ENCODE measurements at places on chromosomes 5 and 9.
A peak's percentile ranks its signal among the peaks of the same experiment; 100 is the strongest.

DNA sequence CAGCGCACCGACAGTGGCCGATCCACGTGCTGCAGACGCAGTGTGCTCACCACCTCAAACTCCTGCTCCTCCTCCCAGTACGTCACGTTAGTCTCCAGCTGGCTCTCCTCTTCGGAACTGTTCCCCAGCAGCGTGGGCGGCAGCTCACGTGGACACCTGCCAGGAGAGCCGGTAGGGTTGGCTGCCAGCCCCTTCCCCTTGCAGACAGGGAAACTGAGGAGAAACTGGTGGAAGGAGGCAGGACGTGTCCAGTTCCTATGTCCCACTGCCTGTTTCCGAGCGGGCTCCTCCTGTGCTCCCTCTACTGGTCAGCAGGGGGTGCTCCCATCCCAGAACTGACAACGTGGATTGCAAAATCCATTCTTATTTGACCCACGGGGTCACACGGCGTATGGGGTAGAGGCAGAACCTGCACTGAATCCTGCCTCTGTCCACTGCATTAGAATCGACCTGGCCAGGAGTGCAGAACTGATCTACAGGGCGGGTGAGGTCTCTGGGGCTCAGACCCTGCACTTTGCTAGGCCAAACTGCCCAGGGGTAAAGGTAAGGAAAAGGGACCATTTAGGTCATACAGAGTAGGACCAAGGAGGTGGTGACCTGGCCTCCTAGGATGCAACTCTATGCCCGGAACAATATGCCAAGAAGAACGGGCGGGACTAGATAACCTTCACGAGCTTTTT is 25.7 kb downstream of the PDGFRB start:
- peak; percentile 28 for DNase-seq

GRCh38 chr9:9556865-9557803 is 1055.7 kb downstream of the PTPRD start:
- no peak for DNase-seq

DNA sequence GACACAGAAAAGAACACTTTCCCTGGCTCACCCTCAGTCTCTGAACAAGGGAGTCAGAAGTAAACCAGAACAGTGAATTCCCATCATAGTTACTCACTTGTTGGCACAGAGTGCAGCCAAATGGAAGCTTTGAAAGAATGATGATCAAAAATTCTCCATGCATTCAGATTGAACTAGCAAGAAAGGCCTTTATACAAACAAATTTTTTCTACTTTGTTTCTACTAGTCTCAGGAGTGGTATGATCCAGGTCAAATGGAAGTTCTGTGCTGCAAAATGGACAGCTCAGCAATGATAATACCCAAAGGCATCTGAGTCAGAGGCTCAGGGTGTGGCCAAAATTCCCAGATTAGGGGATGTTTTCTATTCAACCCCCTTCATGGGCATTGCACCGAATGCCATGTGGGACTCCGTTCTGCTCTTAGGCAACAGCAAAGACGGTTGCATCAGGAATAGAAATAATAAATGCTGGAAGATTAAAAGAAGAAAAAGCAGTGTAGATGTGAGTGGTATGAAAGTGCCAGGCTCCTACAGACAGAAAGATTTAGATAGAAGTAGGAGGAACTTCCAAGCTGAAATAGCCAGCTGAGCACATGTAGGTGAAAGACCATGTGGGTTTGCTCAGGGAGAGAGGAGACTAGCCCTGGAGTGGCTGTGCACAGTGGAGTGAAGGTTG is 24.0 kb upstream of the ASPN start:
- DNase-seq = no peak

GRCh38 chr9:19102181-19102630 is 498 bp downstream of the HAUS6 start:
- DNase-seq = peak; percentile 7

- DNase-seq = no peak
Observed at GRCh38 chr9:35687306-35687705, 2.4 kb downstream of the TPM2 start.

DNA sequence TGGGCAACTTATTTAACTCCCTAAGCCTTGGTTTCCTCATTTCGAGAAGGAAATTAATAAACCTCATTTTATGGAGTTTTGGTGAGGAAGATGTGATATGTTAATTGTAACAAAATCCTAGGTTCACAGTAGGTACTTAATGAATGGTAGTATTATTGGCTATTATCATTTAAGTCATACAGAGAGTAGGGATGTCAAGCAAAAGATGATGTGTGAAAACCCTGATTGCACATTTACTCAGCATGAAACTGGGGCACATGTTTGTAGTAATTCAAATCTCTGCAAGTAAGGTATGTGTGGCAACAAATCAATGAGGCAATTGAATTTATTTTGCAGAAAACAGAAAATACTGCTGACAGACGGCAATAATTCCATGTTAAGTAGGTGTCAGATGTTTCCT is 127.3 kb downstream of the CSNK1G3 start:
- DNase-seq = no peak

DNA sequence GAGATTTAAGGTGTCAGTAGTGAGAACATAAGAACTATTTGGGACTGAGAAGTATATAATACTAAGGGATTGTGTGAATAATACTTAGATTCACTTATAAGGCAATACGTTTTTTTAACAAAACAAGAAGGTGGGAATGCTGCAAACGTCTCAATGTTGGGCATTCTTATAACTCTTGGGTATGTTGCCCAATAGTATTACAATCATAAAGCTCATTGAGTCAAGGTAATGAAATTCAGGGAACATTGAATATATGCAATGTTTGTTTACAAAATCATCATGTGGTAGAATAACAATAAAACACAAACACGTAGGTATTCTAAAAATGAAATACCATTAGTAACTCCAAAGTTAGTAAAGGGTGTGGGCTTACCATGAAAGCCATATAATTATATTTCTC is 400.7 kb downstream of the KIAA0825 start:
- DNase-seq = no peak

DNA sequence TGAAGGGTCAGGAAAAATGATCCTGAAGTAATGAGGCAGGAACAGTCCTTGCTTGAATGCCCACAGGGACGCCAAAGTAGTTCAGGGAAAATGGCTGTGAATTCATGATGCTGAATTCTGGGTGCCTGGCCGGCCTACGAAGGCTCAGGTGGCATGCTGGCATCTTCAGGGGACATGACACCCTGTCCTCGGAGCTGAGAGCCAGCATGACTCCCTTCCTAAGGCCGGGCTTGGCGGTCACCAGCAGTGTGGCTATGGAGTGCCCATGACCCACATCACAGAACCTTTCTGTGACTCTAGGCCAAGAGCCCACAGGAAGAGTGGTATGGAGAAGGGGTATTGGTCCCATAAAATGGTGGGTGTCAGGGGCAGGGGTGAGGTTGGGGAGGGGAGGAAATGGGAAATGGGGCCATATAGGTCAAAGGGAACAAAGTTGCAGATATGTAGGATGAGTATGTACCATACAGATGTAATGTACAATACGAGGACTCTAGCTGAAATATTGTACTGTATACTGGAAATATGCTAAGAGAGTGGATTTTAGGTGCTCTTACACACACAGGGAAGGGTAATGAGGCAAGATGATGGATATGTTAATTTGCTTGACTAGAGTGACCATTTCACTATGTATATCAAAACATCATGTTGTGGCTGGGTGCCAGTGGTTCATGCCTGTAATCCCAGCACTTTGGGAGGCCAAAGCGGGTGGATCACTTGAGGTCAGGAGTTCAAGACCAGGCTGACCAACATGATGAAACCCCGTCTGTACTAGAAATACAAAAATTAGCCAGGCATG is 202.8 kb upstream of the KLF9 start:
- no peak for DNase-seq

DNA sequence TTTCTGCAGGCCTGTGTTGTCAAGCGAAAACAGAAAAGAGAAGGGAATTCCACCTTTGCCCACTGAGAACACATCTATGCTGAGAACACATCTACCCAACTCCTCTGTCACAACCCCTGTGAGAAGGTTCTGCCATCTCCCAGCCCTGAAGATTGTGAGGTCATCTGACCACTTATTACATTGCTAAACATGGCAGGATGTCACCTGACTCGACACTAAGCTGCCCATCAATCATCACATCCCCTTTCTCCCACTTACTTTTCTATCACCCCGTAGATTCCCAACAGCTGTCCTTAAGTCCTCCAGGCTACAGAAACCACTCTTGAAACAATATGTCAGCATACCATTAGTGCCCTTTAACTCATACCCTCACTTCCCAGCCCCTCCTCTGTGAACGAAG is 64.2 kb upstream of the PRSS3 start:
- no peak for DNase-seq

- DNase-seq = no peak
Observed at GRCh38 chr5:74257645-74258313, 382.7 kb downstream of the ENC1 start.

GRCh38 chr9:125467116-125467740 is 205.6 kb downstream of the GAPVD1 start:
- DNase-seq = no peak

GRCh38 chr9:110188991-110189390 is 19.0 kb downstream of the C9orf152 start:
- no peak for DNase-seq

DNA sequence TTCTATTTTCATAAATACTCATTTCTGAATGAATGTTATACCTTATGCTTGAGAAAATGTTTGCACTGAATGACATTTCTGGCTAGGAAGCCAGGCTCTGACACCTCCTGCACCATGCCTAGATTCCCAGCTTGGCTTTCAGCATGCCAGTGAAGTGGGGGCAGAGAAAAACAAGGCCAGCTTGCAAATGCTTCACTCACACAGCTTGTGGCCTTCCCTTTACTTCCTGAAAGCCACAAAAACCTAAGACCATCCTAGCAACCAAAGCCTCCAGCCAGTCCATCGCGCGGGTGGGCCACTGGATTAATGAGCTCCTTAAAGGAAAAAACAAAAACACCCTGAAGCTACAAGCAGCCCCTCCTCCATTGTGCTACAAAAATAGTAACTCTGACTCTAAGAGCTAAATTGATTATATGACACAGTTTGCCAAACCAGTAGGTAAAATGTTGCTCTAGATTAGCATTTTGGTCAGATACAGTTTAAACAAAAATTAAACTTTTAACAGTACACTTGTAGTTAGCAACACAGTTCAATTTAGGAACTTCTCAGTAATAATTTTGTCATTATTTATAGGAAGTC is 159.9 kb downstream of the TSSK1B start:
- no peak for DNase-seq
